ENCODE measurements at places on chromosomes 5 and 9.

- DNase-seq, result no peak
Measured at GRCh38 chr9:36791222-36791950, 218.7 kb downstream of the MELK start.

GRCh38 chr5:147203213-147203612 lies 31.6 kb upstream of the STK32A start:
- DNase-seq, result no peak

DNA sequence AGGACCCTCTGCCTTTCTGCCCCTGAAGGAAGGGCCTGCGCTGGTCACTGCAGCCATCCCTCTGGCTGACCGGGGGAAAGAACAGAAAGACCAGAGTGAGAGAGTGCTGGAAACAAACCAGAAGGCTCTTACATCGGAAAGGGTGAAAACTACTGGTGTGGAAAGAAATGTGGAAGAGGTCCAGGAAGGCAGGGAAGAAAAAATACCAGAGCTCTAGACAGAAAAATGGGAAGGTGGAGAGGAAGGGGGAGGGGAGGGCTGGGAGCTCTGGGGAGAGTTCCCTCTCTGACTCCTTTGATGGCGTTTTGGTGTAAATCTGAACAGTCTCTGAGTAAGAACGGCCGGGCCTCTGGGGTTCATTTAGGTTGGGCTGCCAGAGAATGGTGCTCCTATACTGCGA lies 47.7 kb downstream of the COL23A1 start:
- no peak for DNase-seq

GRCh38 chr9:96668868-96669534 lies 13.9 kb upstream of the PRXL2C start:
- no peak for DNase-seq

GRCh38 chr5:17118631-17119030 lies 98.8 kb upstream of the BASP1 start:
- peak; percentile 68 for DNase-seq

DNA sequence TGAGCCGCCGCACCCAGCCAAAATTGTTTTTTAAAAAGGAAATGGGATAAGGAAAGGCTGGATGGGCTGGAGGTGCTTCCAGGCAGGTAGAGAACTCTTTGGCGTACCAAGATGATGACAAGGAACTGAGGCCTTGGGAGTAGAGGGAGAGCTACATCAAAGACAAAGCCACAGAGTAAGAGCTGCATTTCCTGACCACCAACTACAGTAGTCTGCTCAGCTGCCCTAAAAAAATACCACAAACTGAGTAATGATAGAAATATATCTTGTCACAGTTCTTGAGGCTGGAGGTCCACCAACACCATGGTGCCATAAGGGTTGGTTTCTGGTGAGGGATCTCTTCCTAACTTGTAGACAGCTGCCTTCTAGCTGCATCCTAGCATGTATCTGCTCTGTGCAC lies 8.2 kb downstream of the OR1K1 start:
- DNase-seq, result no peak
